A375 (cell line): ENCODE measurements at places on chromosomes 7 and 10. TPM values are rescaled to one million over a fixed set of nuclear protein-coding genes. Genes with fewer than 3 reads are reported as not detected.

Gene CTAGE8
- not detected in 2 replicates for total RNA-seq

Gene UNCX
- not detected in 2 replicates for total RNA-seq

Gene DLX6
- 0.05 TPM in 1 of 2 replicates, not detected in the other for total RNA-seq

Gene SEMA3D
- 3.9 and 4.7 TPM in 2 replicates for total RNA-seq
